Mesothelial cell of epicardium (in vitro differentiated cells): ENCODE measurements at places on chromosomes 4 and X.

DNA sequence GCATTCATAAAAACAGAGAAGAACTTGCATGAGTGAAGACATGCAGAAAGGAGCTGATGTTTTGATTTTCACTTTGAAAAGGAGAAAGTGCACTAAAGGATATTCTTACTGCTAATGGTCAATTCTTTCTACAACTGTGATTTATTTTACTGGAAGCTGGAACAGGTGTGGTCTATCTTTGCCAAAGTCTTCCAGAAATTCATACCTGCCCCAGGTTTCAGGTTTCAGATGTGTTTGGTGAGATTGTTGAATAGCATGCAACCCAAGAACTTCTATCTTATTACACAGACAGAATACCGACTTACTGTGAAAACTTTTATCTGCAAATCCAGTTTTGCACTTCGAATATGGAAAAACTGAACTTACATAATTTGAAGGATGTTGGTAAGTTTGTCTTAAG is 388.3 kb downstream of the PDGFC start:
- no peak for DNase-seq

GRCh38 chr4:177680308-177680707 is 238.1 kb upstream of the AGA start:
- no peak for DNase-seq

GRCh38 chrX:19832191-19832965 is 55.0 kb downstream of the SH3KBP1 start:
- no peak for DNase-seq

DNA sequence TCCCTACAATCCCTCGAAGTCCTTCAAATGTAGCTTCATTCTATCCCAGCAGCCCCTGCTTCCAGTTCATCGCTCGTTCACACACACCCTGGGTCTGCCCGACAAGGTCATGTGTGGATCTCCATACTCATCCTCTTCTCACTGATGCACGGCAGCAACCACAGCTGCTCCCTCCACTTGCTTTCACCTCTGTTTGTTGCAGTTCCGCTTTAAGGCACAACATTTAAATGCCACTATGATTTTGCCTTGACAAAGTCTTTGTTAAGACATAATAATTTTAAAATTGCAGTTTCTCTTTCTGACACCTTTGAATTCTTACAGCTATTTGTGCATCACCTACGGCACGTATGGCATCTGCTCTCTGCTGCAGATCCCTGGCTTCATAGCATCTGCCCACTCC is 1.8 kb downstream of the ODAPH start:
- DNase-seq: no peak

- no peak for DNase-seq
These were observed 173.9 kb downstream of the BMPR1B start for GRCh38 chr4:94931626-94932025.

DNA sequence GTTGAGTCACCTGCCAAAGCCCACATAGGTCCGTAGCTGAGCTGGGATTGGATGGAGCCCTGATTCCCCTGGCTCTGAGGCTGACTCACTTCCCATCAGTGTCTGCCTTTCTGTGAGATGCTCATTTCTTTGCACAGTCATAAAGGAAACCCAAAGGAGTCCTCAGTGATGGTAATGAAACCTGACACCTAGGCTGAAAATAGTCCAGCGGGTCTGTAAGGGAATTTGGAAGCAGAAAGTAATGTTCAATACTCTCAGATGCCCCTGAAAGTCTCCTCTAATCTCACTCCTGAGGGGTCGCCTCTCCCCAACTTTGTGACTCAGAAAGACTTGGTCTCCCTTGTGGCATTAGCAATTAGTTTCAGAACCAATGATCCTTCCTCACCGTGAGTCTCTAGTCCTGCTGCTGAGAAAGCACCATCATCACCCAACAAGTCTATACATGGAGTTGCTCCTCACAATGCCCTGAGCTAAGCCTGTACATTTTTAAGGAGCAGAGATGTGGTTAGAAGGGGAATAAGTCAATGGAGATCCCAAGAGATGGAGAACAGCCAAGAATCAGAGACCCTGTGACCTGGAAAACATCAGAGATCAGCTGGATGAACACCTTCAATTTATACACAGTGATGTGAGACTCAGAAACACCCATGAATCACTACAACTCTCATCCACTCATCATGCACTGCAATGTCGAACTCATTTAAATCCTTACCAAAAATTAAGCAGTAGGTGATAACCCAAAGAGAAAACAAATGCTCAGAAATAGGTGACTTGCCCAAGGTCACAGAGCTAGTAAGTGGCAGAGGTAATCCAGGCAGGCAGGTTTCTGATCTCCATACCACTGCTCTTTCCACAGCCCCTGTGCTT is 219.0 kb upstream of the CPEB2 start:
- no peak for DNase-seq

GRCh38 chr4:71130827-71131603 is 137.6 kb downstream of the DCK start:
- DNase-seq: no peak
